Suppressor macrophage (primary cell): ENCODE measurements at places on chromosomes 6 and 20.

GRCh38 chr6:110898111-110898510, 23.5 kb downstream of the AMD1 start:
- DNase-seq = no peak

GRCh38 chr6:88734544-88734943, 228.9 kb downstream of the RNGTT start:
- DNase-seq = no peak

DNA sequence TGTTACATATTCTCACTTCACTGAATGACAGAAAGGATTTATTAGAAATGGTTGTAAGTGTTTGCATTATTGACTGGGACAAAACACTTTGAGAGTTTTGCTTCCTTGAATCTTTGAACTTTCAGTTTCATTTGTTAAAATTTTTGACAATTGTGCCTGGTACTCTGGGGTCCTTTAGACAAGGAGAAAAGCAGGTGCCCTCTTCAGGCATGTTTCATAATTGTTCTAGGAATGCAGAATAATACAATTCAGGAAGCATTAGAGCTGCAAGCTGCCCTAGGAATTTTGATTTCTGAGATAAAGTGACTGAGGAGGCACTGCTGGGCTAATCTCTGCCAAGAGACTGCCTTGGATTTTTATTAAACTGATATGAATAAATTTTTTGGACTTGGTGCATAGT, 49.7 kb downstream of the TOP1 start:
- DNase-seq = no peak

DNA sequence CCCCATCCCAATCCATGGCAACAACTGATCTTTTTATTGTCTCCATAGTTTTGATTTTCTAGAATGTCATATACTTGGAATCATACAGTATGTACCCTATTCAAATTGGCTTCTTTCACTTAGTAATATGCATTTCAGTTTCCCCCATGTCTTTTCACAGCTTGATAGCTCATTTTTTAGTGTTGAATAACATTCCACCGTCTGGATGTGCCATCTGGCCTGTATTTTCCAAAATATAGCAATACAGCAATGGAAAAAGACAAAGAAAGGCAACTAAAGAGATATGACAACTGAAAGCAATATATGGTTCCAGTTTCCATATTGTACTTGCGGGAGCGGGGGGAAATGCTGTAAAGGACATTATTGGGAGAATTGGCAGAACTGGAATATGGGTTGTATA, 166.4 kb upstream of the NT5E start:
- no peak for DNase-seq

DNA sequence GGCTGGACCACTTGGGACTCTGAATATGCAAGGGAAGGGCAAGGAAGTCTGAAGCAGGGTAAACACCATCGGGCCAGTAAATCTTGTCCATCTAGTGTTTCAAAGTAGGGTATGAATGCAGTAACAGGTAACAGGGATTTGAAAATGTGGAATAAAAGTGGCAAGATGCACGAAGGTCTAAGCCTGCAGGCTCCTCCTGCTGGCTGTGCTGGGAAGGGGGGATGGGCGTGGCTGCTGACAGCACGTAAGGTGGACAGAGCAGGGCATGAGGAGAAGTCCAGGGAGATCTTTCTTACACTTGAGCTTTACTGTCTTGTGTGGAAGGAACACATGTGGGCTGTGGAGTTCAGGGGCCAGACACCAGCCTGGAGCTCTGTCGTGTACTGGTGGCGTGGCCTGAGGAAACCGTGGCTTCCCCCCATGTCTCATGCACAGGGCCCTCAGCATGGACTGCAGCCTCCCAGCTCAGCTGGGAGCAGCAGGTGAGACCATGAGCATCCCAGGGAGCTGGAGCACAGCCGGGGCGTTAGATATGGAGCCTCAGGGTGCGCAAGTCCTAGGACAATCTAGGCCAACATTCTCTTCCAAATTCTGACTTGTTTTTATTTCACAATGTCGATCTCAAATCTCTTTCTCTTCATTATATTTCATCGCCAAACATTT, 84.5 kb downstream of the SLC22A23 start:
- DNase-seq = peak; percentile 14

DNA sequence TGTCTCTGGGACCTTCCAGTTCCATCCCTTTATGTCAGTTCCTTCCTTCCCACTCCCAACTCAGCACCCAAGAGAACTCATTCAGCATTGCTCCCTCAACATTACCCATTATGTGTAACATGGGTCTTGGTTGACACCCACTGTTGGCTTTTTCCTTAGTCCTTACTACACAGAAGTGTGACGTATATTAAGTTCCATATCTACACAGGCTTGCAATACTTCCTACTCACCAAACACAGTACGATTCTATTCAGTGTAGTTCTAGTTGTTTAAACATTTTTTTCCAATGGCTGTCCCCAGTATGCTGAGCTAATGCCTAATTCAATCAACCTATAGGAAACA, 37.7 kb downstream of the ARHGAP18 start:
- peak; percentile 89 for DNase-seq

DNA sequence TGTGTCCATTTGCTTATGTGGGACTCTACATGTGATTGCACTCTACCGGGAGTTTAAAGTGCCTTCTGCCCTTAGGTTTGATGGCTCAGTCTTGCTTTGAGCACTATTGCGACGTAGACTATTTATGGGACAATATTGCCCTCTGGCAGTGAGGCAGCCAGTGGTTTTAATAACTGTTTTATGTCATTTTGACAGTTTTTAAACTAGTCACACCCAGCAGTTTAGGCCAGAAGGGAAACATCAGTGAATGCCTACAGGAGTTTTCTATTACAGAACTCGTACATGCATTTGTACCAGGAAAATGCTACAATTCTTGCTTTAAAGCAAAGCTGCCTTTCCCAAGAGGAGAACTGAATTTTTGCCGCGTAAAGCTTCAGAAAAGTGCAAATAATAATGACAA, 813.7 kb downstream of the KIF16B start:
- DNase-seq = no peak
